Tongue (tissue), 3 donors: ENCODE measurements at places on chromosomes 16 and 17.

DNA sequence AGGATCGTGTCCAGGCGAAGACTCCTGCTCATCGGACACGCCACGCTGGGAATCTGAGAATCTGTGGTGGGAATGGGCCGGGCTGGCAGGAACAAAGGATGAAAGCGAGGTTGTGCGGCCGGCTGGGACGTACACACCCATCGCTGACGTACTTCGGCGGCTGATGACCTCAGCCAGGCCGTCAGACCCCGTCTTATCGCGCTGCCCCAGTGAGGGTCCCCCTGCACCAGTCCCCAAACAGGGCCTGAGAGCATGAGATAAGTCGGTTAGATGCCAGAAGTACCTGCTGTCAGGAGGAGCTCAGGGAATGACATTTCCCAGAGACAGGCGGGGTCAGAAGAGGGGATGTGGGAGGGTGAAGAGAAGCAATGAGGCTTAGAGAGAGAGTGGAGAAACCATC is 16.0 kb upstream of the SP6 start:
- DNase-seq, result no peak

GRCh38 chr16:11257131-11257938 is 1.3 kb upstream of the SOCS1 start:
- peak; percentile 90 for DNase-seq

DNA sequence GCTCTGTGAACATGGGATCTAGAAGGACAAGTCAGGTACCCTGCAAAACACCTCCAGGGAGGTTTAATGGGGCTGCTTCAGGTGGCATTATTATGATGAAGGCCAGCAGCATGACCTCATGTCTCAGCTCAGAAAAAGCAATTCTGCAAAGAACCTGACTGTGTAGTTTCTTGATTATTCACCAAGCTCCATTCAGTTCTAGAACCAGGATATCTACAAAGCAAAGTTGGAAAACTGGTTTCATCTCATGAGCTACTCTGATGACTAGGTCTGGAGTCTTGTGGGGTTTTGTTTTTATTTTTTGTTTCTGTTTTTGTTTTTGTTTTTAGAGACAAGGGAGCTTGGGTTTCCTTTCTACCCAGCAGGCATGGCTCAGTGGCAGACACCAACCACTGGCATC is 19.0 kb upstream of the LRRC37A3 start:
- DNase-seq, result no peak

DNA sequence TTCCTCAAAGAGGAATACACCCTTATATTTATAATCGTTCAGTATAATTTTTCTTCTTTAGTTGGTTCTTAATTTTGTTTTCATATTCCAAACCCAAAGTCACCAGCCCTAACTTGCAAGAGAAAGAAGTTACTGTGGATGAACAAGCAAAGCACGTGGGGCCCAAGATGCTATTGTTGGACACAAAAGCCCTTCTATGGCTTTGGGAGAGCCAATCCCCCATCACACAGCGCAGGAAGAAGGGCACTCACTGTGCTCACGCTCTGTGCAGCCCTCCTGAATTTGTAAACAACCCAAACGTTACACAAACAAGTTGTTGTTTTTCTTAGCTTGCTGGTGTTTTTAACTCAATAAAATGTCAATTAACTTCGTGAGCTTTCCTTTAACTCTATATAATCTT is 22.5 kb downstream of the SPPL2C start:
- DNase-seq, result no peak

- DNase-seq, result no peak
These were observed 25.0 kb upstream of the ZNHIT3 start for GRCh38 chr17:36461330-36462110.
